ENCODE measurements at places on chromosomes 1 and 21.

DNA sequence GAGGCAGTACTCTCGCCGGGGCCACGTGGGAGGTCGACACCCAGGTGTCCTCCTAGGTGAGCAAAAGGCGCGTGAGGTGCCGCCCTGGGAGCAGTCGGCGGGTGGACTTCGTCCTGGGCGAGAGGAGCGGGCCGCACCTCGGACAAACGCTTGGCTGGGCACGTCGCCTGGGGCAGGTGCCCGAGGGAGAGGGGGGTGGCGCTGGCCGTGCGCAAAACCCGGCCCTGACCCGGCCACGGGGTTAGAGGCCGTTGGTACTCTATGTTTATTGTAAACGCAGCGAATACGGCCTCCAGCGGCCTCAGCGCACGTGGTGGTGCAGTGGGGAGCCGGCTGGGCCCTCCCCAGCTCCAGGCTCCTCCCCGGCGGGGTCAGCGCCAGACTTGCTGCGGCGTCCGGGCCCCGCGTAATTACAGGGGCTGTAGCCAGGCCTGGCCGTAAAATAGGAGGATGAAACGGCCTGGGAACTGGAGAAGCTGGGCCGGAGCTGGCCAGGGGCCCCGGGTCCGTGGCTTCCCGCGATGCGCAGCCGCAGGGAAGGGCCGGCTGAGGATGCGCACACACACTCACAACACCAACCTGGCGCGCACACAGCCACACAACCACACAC is 1.6 kb upstream of the EFNA1 start:
- no peak for DNase-seq

DNA sequence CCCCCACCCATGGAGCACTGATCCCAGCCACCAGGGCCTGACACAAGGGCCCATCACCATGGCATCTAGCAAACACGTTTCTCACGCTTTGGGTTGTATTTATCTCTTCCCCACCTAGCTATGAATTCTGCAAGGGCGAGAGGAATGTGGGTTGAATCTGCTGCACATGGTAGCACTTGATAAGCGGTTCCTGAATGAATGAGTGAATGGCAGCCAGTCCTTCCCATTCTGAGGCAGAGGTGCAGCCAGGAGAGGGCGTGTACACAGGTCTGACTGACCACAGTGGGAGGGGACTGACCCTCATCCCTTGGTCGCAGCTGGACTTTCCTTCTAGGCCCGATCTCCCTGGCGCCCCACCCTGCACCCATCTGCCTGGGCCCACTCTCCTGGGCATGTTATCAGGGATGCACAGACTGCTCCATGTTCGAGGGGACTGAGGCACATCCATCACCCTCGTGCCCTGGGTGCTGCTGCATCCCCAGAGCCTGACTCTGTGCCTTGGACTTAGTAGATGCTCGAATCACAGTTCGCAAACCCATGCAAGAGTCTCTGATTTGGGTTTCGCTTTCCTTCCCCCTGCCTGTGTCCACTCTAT is 1.0 kb downstream of the RD3 start:
- DNase-seq, result no peak

- no peak for DNase-seq
Observed at GRCh38 chr1:201215531-201216357, 25.1 kb downstream of the IGFN1 start.

- no peak for DNase-seq
Observed at GRCh38 chr1:109802901-109803561, 39.3 kb upstream of the EPS8L3 start.

DNA sequence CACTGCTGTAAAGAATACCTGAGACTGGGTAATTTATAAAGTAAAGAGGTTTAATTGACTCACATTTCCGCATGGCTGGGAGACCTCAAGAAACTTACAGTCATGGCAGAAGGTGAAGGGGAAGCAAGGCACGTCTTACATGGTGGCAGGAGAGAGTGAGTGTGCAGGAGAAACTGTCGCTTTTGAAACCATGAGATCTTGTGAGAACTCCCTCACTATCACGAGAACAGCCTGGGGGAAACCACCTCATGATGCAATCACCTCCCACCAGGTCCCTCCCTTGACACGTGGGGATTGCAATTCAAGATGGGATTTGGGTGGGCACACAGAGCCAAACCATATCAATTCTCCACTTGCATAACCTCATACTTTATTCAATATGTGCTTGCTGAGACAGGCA is 76.6 kb downstream of the GIPC2 start:
- DNase-seq, result no peak

Data from stimulated activated effector memory CD8-positive, alpha-beta T cell treated with anti-CD3 and anti-CD28 coated beads, Interleukin-12 subunit alpha, Interleukin-12 subunit beta, amount 100 ng/mL, for 72 hours (primary cell).